Ascending aorta (tissue), 2 donors: ENCODE measurements at places on chromosomes 2 and 18.

DNA sequence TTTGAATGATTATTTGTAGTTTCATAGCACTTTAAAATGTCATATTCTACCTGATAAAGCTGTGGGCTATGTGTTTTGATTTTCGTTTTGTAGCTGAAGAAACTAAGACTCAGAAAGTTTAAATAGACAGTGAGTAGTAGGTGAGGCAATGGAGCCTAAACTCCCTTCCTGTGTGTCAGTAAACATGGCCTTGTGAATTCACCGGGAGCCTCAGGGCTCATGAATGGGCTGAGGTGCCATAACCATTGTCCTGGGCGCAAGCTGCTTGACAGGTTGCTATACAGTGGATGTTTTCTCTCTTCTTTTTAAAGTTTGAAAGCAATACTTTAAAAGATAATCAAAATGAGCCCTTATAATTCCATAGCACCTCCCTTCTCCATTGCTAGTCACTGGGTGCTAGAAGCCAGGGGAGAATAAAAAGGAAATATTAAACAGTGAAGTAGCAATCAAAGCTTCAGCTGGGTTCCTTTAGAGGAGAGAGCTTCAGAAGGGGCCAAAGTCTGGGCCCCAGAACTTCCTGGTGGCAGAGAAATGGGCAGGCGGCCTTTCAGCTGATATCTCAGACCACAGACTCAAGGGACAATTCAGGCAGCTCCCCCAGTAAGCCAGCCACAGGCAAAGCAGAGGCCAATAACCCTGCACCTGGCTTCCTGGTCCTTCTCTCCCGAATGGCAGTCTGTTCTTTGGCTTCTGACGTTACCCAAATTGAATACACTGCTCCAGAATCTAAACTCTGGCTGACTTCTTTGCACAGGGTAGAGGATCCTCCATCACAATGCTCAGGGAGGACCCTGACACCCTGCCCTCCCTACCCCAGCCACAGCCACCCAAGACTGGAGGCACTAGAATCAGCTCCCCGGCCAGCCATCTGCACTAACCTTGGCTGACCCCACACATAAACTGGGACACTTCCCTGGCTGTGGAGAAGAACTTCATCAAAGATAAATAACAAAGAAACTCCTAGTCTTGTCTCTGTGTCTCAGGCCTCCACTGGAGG is 51.8 kb upstream of the NPAS2 start:
- no peak for DNase-seq

- no peak for DNase-seq
Observed at GRCh38 chr2:106267997-106268396, 73.9 kb upstream of the UXS1 start.

DNA sequence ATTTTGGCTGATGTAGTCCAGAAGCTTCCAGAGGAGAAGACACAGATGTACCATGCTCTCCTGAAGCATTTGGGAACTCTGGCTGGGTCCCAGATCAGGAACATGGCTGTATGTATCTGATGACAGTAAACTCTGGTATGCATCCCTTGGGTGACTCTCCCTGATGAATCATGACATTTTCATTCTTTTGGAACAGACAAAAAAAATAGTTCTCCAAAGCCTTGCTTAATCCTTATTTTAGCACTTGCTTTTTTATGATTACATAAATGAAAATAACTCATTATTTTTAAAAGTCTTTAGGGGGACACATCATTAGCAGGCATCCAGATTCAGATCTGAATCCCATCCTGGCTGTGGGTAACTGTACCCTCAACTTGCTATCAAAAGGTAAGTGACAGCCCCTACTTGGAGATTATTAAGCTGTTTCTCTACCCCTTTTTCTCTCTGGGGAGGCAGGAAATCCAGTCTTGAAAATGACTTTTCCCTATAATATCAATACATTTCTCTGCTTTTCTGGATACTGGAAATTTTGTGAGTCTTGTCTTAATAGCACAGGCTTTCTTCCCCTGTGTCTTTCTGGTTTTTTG is 23.3 kb downstream of the AOX1 start:
- no peak for DNase-seq

- no peak for DNase-seq
Observed at GRCh38 chr18:70036771-70037347, 89.2 kb upstream of the CD226 start.

DNA sequence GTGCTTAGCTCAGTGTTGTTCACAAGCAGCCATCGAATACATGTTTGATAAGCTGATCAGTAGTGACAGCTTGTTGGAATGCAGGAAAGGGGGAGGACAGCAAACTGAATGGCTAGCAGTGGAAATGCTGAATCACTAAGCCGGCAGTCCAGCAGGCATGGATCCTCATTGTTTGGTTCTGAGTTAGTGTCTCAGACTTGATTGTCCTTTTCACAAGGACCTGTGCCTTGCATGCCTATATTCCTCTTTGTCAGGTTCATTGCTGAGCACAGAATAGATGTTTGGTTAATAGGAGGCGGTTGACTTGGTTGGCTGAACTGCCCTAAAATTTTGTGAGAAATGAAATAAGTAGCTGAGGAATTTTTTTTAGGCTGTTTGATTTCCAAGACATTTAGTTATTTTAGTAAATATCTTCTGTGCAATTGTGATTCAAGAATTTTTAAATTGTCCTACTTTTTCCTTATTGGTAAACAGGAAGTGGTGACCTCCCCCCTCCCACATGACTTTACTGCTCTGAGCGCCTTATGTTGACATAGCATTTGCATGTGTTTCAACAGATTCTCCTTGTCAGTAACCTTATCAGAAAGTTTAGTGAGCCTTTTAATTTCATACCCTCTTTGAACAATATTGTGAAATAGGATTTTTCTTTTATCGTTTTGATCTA is 21.4 kb upstream of the STON1 start:
- DNase-seq: no peak

GRCh38 chr2:46020416-46020815 is 276.8 kb upstream of the EPAS1 start:
- no peak for DNase-seq

DNA sequence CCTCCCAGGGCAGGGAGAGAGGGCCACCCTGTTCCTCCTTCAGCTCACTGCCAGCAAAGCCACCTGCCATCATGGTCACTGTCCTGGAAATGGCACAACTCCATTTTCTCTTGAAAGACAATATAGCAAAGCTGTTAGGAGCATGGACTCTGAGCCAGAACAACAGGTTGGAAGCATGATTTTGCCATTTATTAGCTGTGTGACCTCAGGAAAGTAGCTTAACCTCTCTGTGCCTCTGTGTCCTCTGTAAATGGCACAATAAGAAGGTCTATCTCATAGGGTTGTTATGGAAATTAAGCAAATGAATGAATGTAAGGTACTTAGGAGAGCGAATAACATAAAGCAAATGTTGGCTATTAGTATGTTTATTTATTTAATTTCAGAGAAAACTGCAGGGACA is 730.4 kb upstream of the ID2 start:
- no peak for DNase-seq

DNA sequence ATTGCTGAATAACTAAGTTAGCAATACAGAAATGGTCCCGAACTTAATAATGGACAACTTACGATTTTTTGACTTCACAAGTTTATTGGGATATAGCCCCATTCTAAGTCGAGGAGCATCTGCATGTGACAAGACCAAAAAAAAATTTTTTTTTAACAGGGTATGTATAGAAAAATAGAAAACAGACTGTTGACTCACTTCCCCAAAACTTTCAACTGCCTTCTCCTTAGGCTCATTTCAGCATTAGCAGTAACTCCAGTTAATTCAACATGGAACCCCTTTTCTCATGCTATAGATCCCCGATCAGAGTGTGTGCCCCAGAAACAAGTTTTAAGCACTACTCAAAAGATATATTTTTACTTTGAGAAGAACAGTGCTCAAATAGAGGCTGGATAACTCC is 5.4 kb downstream of the CD302 start:
- DNase-seq: no peak

DNA sequence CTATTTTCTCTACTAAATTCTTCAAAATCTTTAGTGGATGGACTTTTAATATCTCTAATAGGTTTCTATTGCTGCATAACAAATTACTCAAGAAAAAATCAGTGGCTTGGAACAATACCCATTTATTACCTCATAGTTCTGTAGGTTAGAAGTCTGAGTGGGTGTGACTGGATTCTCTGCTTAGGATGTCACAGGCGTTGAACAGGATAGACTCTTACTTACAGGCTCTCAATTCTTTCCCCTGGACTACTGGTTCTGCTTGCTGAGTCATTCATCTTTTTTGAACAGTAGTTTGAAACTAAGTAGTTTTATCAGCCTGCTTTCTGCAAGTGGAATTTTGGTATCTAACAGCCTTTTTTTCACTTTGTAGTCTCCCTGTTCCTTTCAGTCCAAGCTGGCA is 265.4 kb downstream of the ZNF385B start:
- DNase-seq: no peak

DNA sequence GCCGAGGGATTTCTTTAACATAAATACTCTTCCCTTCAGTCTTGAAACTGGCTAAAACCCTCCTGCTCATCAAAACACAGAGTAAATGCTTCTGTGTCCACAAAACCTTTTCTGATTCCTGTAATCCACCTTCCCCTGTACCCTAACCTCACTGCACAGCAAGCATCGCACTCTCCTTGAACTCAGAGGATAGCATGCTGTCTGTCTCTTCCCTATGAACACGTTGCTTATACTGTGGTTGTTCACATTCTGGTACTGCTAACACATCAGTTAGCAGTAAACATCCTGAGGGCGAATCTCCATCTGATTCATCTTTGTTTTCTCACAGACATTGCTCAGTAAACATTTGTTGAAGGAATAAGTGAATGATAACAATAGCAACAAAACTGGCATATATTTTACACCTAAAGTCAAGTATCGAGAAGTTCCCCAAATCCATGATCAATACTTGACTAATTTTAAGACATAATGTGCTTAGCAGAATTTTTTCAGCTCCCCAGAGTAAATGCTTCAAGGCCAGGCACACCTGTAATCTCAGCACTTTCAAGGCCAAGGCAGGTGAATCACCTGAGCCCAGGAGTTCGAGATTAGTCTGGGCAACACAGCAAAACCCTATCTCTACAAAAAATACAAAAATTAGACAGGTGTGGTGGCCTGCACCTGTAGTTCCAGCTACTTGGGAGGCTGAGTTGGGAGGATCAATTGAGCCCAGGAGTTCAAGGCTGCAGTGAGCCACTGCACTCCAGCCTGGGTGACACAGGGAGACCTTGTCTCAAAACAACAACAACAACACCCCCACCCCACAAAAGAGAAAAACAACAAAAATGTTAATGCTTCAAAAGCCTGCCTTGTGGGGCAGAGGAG is 45.6 kb upstream of the LPIN2 start:
- DNase-seq: no peak
